ENCODE measurements at places on chromosomes 6 and 20.

GRCh38 chr6:142944124-142945048 lies 590 bp downstream of the HIVEP2 start:
- DNase-seq = no peak

DNA sequence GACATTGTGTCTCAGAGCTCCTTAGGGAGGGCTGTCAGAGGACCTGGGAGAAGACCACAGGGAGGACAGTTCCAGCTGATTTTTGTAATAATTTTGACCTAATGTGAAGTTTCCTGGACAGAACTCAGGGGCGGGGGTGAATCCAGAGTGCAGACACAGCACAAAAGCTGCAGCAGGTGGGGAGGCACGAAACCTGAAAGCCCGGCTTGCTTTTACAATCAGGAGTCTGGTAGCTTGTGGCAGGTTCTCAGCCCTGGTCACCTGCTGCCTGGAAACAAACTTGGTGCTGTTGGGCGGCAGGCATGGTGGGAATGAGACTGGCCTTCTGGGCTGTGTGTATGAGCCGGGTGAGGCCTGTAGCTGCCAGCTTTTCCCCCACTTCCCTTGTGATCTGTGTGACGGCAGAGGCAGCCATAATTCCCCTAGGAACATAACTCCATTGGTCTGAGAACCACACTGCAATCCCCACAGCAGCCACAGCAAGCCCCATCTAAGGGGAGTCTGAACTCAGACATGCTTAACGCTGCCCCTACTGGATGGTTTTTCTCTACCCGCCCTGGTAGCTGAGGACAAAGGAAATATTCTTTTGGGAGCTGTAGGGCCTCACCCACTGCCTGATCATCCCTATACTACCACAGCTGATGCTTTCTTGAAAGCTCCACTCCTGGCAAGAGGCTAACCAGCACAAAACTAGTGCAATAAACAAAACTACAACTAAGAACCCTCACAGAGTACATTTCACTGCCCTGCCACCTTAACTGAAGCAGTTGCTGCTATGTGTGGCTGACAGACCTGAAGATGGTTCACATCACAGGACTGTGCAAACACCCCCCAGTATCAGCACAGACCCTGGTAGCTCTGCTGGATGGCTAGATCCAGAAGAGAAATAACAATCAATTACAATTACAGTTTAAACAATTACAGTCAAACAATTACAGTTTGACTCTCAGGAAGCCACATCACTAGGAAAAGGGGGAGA lies 1055.1 kb upstream of the GJE1 start:
- DNase-seq = no peak

DNA sequence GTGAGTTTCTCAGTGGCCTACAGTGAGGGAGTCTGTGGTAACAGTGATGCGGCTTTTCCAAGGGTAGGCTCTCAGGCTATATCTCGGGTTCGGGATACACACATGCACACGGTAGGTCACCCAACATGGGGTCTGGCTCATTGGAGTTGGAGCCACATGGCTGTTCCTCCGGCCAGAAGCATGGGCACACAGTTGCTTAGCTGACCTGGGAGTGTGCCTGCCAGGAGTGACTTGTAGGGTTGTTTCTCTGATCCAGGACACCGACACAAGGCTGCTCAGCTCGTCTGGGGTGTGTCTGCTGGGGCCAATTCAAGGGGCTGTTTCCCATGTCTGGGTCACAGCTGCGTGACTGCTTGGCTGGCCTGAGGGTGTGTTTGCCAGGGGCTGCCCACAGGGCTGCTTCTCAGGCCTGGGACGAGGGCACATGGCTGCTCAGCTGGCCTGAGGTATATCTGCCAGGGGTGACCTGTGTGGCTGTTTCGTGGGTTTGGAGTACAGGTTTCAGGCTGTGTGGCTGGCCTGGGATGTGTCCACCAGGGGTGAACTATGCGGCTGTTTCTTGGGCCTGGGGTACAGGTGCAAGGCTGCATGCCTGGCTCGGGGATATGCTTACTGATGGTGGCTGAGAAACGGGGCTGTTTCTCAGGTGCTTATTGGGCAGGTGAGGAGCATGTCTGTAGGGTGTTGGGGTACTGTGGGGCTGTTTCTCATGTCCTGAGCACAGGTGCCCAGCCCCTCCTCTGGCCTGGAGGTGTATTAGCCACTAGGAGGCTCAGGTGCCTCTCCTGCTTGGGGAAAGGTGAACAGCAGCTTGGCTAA lies 15.2 kb downstream of the KIF25 start:
- DNase-seq = no peak

DNA sequence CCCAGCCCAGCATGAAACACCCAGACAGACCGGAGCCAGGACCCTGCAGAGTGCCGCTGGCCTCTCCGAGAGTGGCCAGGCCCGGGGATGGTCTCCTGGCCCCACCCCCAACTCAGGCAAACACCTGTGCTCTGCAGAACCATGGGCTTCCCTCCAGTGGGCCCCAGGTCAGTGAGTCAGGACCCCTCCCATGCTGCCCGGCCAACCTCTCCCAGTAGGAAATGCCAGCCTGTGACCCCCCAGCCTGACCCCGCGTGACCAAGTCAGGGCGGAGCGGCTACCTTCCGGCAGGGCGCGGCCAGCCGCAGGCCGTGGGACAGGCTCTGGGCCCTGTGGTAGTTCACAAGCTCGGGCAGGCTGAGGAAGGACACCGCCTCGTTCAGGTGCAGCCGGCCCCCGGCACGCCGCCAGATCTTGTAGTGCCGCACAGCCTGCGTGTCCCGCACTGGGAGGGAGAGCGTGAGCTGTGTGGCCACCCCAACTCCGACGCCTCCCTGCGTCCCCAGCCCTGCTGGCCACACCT lies 3.2 kb downstream of the PTK6 start:
- DNase-seq = no peak

GRCh38 chr6:82074556-82074955 lies 173.0 kb downstream of the IBTK start:
- no peak for DNase-seq

DNA sequence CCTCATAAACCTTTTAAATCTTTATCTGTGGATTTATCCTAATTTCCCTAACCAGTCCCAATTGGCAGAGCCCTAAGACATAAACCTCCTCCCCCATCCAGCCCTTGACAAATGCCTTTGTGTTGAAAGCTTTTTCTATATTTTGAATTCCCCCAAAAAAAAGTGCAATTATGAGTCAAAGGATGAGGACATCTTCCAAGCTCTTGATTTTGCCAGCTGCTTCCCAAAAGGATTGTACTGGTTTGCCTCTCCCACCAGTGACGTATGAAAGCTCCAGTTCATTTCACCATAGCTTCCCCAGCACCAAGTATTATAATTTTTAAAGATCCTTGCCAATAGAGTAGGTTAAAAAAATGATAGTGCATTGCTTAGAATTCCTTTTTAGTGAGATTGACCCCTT lies 38.9 kb downstream of the SIRPA start:
- DNase-seq = peak; percentile 73

GRCh38 chr6:35919085-35919826 lies 1.6 kb downstream of the SRPK1 start:
- no peak for DNase-seq

- DNase-seq = no peak
Observed at GRCh38 chr20:5085380-5085779, 34.4 kb downstream of the PCNA start.

- no peak for DNase-seq
Observed at GRCh38 chr6:121770943-121771342, 335.5 kb downstream of the GJA1 start.

GRCh38 chr20:51118216-51118615 lies 95.3 kb upstream of the KCNG1 start:
- DNase-seq = no peak

- no peak for DNase-seq
Observed at GRCh38 chr20:33570743-33571142, 80.8 kb downstream of the CBFA2T2 start.

DNA sequence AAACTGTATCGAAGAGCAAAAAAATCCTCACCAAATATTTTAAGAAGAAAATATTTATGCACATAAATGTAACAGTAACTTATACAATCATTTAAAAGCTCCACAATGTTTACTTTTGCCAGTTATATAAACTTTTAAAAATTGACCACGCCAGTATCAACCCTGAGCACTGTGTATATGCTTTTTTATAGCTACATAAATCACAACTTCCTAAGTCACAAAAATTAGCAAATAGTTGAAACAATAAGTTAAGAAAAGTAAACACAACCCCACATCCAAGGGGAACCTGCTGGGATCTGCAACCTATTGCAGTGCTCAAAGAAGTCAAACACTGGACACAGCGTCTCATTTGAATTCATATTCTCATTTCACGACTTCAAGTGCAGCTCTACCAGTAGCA lies 89.8 kb upstream of the DST start:
- no peak for DNase-seq

GRCh38 chr6:142045380-142046278 lies 87.1 kb upstream of the GJE1 start:
- DNase-seq = peak; percentile 26

GRCh38 chr6:100504786-100505737 lies 40.3 kb upstream of the SIM1 start:
- DNase-seq = peak; percentile 79

- DNase-seq = no peak
Observed at GRCh38 chr6:130889423-130889822, 62.2 kb downstream of the SMLR1 start.

GRCh38 chr6:10266061-10266460 lies 148.8 kb downstream of the TFAP2A start:
- no peak for DNase-seq

DNA sequence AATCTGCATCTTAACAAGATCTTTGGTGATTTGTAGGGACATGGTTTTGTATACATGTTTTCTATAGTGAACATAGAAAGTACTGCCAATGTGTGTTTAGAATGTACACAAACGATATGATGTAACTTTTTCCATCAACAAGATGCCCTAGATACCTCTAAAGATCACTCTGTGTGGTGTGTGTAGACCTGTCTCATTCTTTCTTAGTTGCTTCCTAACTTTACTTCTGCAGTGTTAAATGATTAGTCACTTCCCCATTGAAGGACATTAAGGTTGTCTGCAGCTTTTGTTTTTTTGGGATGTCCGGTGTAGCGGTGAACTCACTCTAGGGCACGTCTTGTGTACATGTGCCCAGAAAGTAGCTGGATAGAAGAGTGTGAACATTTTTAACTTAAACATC lies 35.9 kb downstream of the CDYL start:
- DNase-seq = no peak

GRCh38 chr20:1883986-1884385 lies 11.2 kb upstream of the SIRPA start:
- no peak for DNase-seq

GRCh38 chr6:32865724-32866443 lies 11.9 kb downstream of the PSMB9 start:
- no peak for DNase-seq

DNA sequence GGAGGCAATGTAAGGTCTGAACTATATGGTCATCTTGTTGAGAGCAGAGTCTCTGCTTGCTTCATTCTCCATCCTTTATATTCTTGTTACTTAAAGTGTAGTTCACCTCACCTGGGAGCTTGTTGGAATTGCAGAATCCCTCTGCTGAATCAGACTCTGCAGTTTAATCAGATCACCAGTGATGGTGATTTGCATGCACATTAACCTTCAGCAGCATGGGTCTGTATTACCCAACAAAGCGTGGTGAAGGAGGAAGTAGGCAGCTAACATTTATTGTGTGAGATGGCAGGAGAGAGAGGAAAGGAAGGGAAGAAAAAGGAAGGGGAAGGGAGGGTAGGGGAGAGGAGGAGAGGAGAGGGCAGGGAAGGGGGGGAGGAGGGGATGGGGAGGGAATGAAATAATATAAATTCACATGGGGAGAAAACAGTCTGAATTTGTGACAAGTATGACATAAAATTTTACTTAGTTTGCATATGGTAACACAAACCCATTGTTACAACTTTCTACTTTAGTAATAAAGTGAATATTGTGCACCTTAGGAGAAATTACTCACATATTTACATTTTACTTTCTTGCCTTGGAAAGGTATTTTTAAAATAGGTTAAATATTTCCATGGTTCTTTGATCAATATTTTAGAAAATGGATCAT lies 740.7 kb downstream of the DHX35 start:
- DNase-seq = no peak

DNA sequence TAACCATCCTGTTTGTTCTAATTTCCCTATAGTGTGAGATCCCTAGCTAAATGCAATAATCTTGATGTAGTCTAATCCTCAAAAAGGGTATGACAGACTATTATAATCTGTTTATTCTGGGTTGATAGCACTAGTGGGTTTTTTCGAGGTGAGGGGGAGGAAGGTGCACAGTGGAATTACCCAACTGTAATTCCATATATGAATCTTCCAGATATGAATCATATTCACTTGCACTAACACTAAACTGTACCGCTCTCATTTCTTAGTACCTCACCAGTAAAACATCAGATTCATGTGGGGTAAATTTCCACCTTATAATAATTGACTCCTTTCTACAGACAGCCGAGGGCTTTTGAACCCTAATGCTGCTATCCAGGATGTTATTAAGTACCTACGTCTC lies 16.5 kb downstream of the NCOA7 start:
- no peak for DNase-seq

DNA sequence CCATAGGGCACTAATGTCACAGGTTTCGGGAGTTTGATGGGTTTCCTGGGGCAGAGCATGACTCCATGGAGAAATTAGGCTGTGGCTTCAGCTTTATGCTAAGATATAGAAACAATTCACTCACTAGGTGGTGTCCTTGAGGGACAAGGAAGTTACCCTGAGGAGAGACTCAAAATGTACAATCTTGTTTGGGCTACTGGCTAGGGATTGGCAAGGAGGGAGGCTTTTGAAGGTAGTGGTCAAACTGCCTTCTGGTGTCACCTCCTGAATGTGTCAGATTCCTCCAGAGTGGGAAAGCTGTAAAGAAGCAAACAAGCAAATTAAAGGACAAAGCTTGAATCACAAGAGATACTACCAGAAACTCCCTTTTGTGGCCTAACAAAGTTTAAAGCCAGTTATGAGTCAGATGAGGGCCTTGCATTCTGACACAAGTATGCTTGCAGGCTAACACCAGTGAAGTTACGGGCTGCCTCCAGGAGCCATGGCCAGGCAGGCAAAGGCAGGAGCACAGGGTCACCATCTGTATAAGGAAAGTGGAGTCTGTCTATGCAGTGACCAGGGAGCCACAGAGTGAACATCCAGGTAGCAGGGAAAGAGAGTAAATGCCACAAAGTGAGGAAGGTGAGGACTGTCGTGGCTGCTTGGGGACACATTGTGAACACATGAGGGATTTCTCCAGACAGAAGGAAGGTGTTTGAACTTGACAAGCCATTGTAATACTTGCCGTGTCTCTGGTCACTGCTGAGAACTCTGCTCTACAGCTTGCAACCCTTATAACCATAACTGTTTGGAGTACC lies 107.7 kb upstream of the DTNBP1 start:
- DNase-seq = no peak

- no peak for DNase-seq
Observed at GRCh38 chr6:19934996-19935591, 97.9 kb downstream of the ID4 start.

- no peak for DNase-seq
Observed at GRCh38 chr6:79862711-79863110, 84.6 kb downstream of the ELOVL4 start.

DNA sequence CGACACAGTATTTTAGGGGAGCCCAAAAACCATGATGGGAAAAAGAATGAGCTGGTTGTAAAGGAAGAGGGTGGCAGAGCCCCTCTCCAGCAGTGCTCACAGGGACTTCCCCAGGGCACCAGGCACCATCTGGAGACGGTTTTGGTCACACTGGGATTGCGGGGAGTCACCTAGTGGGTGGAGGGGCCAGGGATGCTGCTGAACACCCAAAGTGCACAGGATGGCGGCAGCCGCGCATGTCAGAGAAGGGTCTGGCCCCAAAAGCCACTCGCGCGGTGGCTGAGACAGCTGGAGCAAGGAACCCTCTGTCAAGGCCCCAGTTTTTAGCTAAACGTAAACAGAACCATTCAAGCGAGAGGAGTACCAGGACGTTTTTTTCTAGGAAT lies 10.8 kb downstream of the CTSZ start:
- no peak for DNase-seq

- no peak for DNase-seq
Observed at GRCh38 chr20:53047203-53047602, 75.0 kb downstream of the TSHZ2 start.
